ENCODE measurements at places on chromosomes 7 and 10. TPM values are rescaled to one million over a fixed set of nuclear protein-coding genes. Genes with fewer than 3 reads are reported as not detected.

Gene CACNA2D1
- 19.5 TPM for polyA plus RNA-seq

Gene LIPJ
- not detected for polyA plus RNA-seq

Gene TMEM176A
- polyA plus RNA-seq = 1.5 TPM

Gene SPRN
- 1.2 TPM for polyA plus RNA-seq

Gene PPP1R9A
- polyA plus RNA-seq = not detected

Gene SGCE
- 76.7 TPM for polyA plus RNA-seq

Gene SLC35G1
- polyA plus RNA-seq = 7.0 TPM

DNA sequence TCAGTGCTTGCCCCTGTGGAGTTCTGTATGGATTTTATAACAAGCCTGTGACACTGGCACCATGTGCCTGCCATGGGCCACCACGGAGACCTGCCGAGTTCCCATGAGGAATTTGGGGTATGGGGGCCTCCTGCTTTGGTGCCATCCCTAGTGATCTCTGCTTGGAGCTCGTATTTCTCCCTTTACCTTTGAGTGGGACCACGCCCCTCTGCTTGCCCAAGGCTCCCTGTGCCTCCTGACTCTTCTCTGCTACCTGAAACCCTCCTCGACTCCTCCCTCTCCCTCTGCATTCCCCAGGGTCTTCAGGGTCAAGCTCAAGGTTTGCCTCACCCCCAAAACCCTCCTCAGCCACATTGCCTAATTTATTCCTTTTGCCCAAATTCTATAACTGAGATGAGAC, 225.0 kb downstream of the BUB3 start:
- DNase-seq = no peak

DNA sequence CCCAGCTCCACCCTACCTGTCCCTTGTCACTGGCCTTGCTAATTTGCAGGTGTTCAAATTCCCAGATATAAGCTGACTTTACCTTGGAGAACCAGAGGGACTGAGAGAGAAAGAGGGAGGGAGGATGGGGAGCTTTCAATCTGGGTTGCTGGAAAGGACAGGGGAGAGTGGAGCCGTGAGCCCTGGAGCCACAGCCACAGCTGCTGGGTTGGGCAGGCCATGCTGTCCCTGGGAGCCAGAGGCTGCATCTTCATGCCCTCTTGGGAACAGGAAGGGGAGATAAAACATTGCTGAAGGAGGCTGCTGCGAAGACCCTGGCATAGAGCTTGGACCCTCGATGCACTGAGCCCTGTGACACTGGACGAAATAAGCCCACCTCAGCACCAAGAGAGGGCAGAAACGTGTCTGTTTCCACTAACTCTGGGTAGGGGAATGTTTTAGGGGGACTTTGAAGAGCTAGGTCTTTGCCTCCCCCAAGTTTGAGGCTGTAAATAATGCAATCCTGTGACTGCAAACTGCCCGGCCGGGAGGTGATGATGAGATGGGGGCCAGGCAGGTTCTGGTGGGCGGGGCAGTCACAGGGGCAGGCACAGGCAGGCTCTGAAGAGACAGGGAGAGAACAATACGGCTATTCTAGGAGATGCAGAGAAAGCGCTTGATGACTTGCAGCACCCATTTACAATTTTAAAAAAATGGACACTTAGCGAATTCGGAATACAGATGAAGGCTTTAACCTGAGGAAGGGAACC, 5.8 kb upstream of the JAKMIP3 start:
- DNase-seq = no peak

DNA sequence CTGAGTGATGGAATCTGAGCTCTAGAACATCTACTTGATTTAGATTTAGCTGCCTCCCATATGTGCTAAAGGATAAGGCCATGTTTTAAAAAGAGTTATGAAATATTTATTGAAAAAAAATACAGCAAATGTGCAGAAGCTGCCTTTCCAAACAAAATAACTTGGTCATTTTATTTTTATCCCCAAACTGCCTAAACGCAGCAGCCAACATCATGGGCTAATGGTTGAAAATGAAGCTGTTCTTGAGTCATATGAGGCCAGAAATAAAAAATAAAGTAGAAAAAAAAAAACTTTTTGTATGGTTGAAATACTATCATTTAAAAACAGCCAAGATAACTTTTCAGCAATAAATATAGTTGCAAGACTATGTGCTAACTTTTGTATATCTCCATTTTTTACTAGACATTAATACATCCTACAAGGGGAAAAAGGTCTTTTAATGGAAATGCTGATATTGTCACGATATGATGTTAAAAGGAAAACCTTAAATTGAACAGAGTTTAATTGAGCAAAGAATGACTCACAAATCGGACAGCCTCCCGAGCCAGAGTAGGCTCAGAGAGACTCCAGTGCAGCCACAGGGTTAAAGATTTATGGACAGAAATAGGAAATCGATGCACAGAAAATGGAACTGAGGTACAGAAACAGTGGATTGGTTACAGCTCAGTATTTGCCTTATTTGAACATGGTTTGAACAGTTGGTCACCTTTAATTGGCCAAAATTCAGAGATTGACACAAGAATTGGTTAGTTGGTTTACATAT, 305.8 kb downstream of the MDFIC start:
- DNase-seq = no peak

GRCh38 chr7:104807671-104808070, 206.3 kb upstream of the KMT2E start:
- DNase-seq = no peak

- no peak for DNase-seq
Observed at GRCh38 chr10:80392250-80392649, 16.1 kb upstream of the PRXL2A start.

GRCh38 chr10:103617602-103618385, 124.3 kb downstream of the NEURL1 start:
- DNase-seq = no peak

GRCh38 chr10:90912854-90913479, 7.9 kb downstream of the ANKRD1 start:
- no peak for DNase-seq

- no peak for DNase-seq
Observed at GRCh38 chr10:126375299-126375698, 13.0 kb downstream of the ADAM12 start.

DNA sequence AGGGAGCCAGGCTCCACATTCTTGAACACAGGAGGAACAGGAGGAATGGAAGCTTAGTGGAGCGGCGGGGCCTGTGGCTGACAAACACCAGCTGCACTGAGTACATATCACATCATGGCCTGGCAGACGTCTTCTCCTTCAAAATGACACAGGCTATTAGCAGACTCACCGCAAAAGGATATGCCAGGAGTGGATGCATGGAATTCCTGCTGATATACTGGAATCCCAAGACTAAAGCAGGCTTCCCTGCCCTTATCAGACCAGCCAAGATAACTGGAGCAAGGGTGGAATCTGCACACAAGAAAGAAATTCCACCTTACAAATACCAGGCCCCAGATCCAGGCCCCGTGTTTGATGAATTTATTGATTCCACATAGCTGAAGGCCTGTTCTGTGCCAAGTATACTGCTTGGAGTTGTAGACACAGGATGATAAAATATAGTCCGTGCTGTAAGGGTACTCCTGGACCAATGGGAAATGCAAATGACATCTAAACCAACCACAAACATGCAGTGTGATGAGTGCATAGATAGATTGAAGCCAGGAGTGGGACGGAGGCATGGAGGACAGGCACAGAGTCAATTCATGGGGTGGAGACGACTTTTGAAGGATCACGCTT, 480.5 kb upstream of the ZMIZ1 start:
- DNase-seq = peak; percentile 80

DNA sequence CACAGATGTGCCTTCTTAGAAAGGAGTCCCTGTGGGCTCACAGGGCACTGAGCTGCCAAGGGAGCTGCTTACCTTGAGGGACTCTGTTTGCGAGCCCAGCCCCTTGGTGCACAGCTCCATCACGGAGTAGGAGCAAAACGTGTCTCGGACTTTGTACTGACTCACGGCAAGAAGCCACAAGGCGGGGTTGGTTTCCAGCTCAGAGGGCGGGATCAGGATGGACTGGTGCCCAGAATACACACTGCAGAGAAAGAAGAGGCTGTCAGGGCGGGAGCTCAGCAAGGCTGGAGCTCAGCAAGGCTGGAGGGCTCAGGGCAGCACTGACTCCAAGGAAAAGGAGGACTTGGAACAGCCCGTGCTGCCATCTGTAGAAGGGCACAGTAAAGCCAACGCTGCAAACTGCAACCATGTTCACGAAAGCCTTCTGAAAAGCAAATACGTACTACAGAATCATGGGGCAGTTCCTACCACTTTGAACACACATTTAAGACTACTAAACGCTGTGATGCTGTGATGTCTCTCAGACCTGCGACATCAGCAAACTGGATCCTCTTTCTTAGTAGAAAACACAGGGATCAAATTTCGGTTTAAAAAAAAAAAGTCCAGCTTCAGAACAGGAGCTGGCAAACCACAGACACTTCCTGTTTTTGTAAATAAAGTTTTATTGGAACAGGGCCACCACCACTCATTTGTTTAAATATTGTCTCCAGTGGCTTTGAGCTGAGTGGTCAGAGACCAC, 194.3 kb downstream of the ZMYND11 start:
- DNase-seq = peak; percentile 88

DNA sequence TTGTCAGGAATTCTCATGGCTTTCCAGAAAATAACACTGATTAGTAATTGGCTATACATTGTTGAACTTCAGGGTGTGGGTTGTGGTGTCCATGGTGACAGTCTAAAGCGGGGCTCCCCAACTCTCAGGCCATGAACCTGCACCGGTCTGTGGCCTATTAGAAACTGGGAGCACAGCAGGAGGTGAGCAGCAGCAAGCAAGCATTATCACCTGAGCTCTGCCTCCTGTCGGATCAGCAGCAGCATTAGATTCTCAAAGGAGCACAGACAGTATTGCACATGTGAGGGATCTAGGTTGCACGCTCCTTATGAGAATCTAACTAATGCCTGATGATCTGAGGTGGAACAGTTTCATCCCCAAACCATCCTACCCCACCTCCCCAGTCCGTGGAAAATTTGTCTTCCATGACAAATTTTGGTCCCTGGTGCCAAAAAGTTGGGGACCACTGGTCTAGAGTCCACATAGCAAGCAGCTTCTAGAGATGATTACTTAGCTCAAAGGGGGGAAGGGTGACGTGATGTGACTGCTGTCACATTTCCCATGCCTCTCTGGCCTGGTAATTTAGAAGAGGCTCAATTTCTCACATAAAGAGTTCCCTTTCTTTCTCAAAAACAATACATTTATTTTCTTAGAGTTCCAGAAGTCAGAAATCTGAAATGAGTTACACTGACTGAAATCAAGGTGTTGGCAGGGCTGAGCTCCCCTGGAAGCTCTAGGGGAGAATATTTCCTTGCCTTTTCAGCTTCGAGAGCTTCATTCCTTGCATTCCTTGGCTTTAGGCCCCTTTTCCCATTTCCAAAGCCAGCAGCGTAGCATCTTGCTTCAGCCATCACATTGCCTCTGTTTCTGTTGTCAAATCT, 17.6 kb upstream of the FAM221A start:
- no peak for DNase-seq

DNA sequence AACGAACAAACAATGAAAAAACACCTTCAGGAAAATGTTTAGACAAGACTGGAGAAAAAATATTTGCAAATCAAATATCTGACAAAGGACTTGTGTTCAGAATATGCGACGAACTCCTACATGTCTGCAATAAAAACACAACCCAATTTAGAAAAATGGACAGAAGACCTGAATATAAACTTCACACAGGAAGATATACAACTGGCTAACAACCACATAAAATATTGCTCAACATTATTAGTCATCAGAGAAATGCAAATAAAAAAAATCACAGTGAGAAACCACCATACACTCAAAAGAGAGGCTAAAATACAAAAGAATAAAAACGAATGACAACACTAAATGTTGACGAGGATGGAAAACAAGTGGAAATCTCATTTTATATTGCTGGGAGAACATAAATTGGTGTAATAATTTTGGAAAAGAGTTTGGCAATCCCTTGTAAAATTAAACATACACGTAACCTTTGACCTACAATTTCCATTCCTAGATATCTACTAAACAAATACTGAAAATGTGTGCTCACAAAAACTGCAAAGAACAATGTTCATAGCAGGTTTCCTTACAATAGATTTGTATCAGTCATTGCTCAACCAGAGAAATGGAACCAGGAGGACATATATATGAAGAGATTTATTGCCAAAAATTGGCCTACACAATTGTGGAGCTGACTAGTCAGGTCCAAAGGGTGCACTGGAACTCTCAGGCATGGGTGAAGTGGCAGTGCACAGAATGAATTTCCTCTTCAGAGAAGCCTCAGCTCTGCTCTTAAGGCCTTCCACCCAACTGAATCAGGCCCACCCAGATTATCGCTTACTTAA, 82.9 kb upstream of the OGDHL start:
- DNase-seq = peak; percentile 16

DNA sequence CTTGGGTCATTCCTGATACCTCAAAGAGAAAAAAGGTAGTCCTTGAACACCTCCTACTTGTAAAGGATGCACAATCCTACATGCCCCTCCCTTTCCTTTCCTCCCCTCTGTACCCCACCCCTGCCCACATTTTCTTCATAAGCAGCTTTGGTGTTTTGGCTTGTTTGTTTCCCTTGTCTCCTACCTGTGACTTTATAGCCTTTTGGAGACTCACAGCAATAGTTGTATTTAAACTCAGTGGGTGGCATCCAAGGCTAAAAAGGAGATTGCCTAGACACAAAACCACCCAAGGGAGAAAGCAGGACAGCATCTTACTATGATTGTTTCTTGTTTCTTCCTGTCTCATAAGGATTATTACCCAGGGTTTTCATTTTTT, 63.4 kb downstream of the EGFR start:
- no peak for DNase-seq

DNA sequence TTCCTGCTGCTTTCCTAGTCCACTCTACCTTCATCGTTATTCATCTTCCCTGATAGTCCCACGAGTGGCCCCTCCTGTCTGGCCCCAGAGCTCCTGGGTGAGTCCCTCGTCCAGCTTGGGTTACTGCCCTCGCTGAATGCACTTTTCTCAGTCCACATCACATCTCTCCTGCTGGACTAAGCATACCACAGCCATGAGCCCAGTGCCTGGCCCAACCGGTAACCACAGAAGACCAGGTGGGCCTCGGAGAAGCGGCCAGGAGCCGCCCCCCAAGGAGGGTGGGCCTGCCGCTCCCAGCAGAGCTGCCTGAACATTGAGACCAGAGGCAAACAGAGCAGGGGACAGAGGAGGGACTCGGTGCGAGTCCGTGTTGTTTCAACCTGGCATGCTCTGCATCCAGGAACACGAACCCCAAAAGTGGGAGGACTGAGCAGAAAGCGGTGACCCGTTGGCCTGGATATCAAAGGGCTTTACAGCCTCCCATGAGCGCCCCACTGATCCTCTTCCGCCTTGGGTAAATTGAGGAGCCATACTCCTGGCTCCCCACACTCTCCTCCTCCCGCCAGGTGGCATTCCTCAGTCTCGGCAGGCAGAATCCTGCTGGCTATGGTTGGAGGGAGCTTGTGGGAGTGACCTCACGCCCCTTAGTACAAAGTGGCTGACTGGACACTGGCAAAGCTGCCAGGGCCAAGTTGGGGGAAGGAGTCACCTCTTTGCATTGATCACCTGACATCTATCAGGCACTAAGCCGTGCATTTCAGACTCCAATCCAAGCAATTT, 13.3 kb downstream of the TMEM72 start:
- no peak for DNase-seq

Data from AG04450 (cell line).